ENCODE measurements at places on chromosomes 2 and 18.

- DNase-seq, result no peak
These were observed 3.0 kb downstream of the MEIS1 start for GRCh38 chr2:66437691-66438497.

DNA sequence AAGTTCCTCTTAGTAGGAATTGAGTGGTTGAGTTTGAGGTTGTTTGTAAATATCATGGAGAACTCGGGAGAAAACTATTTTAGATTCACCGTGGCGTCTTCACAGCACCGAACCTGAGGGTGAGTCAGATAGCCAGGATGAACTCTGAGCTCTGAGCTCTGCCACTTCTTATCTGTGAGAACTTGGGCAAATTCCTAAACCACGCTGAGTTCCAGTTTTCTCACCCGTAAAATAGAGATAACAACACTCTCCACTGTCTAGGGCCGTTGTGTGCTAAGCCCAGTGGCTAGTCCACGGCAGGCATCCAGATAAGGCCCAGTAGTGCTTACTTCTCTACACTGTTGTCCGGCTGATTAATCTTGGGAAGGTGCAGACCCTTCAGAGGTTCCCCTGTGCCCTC is 7.0 kb downstream of the KIF5C start:
- DNase-seq, result no peak

DNA sequence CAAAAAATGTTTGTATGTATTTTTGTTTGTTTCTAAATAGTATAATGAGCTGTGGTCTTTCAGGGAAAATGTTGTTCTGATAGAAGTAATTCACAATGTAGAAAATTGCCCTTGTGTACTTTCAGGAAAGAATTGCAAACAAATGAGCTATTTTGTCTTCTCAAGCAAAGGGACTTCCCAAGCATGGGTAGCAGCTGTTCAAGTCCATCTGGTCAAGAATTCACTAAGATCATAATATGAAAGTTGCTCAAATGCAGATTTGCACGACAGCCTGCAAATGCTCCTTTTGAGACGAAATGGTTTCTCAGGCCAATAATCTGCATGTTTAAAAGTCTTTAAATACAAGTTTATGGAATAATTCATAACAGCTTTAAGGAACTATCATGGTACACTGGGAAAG is 51.9 kb upstream of the HNMT start:
- no peak for DNase-seq

DNA sequence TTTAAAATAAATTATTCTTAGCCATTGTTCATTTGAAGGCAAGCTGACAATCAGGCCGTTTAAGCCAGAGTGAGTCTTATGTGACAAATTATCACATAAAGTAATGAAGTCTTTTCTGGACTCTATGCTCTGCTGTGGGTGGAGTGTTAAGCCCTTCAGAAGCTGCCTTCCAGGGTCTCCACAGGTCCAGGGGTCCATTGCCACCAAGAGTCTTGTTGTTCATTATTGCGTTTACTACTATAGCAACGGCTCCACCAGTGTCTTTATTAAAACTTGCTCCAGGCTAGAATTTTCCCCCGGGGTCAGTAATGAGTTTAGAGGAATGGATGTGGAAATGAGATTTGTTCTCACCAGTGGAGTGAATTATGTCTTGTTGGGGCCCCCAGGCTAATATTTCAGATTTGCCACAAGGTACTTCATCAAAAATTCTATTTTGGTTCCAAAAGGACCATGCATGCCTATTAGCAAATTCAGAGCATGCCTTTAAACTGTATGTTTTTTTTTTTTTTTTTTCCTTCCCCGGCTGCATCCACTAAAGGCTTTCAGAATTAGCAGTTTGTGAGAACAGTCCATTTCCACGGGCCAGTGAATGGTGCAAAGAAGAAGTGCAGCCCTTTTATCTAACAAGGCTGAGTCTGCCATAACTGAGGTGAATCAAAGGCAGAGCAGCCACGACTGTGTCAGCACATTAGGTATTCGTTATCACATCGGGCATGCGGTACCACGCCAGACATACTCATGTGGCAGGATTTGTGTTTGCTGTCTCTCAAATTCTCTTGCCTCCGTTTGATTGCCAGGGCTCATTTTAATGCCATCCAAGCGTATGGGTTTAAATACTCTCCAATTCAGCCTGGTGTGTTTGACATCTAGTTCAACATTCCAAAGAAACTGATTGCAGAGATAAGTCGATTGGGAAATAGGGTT is 26.2 kb upstream of the LRRTM1 start:
- DNase-seq, result no peak

- no peak for DNase-seq
These were observed 45.7 kb upstream of the FAM171B start for GRCh38 chr2:186648130-186648529.

DNA sequence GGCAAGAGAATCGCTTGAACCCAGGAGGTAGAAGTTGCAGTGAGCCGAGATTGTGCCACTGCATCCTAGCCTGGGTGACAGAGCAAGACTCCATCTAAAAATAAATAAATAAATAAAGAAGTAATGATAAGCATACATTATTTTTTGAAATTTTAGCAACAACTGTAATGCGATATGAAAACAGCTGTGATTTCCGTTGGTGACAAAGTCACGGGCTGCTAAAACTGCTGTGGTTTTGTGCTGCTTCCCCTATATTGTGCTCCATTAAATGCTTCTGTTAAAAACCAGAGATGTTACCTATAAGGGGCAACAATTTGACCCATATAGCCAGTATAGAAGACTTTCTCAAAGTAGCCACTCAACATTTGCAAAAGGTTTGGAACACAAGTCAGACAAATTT is 8.3 kb downstream of the TRIM54 start:
- DNase-seq, result no peak

DNA sequence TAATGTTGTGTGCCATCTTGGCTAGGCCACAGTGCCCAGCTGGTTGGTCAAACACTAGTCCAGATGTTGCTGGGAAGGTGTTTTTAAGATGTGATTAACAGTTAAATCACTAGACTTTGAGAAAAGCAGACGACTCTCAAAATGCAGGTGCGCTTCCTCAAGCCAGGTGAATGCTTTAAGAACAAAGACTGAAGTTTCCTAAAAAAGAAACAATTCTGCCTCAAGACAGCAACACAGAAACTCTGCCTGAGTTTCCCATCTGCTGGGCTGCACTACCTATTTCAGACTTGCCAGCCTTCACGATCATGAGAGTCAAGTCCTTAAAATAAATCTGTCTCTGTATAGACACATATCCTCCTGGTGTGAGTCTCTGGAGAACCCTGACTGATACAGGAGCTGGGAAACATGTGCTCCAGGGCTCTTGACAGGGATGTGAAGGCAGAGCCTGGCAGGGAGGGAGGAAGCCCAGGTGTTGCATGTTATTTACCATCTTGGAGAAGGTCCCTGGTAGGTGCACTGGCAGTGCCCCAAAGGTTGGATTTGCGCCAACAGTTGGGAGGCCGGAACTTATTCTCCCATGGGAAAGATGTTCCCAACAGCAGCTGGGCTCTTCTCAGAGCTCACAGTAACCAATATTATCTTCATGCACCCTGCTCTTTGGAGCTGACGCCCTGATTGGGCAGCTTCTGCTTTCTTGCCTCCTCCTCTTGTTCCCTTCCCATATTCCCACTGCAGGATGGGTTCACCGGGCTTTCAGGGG is 43.9 kb downstream of the ST6GAL2 start:
- no peak for DNase-seq
